NB4 (cell line): ENCODE measurements at places on chromosomes 2 and 18.

DNA sequence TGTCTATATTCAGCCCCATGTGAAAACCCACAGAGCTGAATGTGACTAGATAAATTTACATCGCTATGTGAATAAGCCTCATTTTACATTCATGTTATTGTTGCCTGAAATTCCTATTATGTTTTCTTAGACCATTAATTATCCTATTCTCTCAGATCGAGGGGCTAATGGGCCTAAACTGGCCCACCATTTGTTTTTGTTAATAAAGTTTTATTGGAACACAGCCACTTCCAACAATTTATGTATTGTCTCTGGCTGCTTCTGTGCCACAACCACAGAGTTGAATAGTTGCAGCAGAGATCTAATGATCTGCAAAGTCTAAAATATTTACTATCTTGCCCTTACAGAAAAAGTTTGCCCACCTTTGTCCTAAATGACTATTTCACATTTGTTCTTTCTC, 61.0 kb downstream of the KLHL14 start:
- no peak for DNase-seq

GRCh38 chr2:108813732-108814131, 27.2 kb downstream of the CCDC138 start:
- DNase-seq: no peak

GRCh38 chr18:3251963-3252277, 4.3 kb downstream of the MYL12A start:
- no peak for DNase-seq

- DNase-seq: no peak
These were observed 73.0 kb upstream of the TMEM17 start for GRCh38 chr2:62578803-62579640.

DNA sequence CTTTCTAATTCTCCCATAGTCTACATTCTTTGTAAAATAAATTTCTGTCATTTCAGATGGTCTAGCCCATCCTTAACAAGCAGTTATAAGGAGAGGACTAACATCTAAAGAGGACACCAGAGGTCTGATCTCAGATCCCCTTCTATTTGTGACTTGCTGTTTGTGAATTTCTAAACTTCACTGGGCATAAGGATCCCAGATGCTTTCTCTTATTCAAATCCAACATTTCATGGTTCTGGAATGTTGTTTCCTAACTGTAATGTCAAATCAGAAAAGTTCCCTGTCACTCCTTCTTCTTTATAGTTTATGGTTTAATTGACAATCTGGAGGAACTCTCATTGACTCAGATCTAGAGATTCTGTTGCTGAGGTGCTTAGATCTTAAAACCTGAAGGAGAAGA, 430.2 kb downstream of the MEIS1 start:
- no peak for DNase-seq

GRCh38 chr2:167980439-167980838, 267.0 kb downstream of the STK39 start:
- DNase-seq: no peak

DNA sequence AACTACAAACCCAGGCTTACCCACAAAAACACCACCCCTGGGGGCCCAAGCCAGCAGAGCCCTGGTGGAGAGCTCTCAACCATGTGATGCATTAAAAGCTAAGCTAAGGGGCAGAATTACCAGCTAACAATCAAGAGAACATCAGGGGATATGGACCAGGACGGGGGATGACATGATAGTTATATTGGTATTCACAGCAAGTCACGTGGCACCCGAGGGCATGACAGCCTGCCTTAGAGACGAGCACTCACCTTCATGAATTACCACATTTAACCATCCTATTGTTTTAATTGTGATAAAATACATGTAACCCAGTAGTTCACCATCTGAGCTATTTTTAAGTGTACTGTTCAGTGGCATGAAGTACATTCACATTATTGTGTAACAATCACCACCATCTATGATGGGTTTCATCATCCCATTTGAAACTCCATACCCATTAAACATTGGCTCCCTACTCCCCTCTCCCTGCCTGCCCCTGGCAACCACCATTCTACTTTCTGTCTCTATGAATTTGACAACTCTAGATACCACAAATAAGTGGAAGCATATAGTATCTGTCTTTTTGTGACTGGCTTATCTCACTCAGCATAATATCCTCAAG, 245.6 kb downstream of the ANAPC1 start:
- no peak for DNase-seq

DNA sequence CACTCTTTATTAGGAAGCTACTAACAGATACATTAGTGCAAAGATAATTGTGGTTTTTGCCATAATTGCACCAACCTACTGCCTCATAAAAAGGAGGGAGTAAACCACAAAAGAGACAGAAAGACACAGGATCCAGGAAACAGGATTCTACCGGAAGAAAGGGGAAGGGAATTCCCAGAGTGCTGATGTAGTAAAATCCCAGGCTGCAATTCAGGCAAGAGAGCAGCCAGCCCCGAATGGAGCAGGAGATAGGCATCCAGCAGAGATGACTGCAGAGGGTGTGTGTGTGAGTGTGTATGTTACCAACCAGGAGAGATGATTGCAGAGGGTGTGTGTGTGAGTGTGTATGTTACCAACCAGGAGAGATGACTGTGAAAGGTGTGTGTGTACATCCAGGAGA, 84.4 kb downstream of the KCNS3 start:
- no peak for DNase-seq

DNA sequence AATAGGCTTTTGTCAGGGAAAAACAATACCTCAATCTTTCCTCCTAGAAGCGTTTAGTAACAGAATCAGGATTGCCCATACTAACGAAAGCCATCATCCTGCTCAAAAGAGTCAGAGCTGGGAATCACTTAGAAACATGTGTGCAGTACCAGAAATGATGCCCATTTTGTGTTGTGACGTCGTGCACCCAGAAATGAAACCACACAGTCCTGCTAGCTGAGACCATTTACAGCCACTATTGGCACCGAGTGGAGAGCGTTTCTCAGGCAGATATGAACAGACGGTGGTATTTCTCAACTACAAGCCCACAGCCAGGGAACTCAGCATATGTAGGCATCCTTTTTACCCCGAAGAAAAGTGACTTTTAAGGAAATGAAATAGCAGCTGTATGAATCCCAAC, 284.3 kb upstream of the LRATD1 start:
- DNase-seq: peak; percentile 2

DNA sequence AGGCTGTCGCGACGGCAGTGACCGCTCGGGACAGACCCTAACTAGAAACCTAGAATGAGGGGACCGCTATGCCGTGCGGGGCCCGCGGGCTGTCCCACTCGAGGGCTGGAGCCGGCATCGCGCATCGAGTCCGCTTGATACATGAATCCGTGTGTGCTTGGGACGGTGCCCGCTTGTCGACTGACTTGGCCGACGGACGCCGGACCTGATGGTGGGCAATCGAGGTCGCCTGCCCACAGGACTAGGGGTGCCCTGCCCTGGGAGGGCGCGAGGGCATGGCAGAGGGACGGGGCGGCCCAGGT, 749 bp upstream of the PTMA start:
- peak; percentile 72 for DNase-seq

- no peak for DNase-seq
These were observed 292.6 kb downstream of the FSIP2 start for GRCh38 chr2:186031229-186031628.

GRCh38 chr18:24388957-24389356, 8.7 kb downstream of the OSBPL1A start:
- DNase-seq: no peak

GRCh38 chr2:4020153-4020552, 316.8 kb downstream of the DCDC2C start:
- no peak for DNase-seq

GRCh38 chr18:76882146-76882545, 59.8 kb downstream of the ZNF236 start:
- DNase-seq: no peak

- DNase-seq: no peak
These were observed 394.9 kb upstream of the ZEB2 start for GRCh38 chr2:144914622-144915318.

DNA sequence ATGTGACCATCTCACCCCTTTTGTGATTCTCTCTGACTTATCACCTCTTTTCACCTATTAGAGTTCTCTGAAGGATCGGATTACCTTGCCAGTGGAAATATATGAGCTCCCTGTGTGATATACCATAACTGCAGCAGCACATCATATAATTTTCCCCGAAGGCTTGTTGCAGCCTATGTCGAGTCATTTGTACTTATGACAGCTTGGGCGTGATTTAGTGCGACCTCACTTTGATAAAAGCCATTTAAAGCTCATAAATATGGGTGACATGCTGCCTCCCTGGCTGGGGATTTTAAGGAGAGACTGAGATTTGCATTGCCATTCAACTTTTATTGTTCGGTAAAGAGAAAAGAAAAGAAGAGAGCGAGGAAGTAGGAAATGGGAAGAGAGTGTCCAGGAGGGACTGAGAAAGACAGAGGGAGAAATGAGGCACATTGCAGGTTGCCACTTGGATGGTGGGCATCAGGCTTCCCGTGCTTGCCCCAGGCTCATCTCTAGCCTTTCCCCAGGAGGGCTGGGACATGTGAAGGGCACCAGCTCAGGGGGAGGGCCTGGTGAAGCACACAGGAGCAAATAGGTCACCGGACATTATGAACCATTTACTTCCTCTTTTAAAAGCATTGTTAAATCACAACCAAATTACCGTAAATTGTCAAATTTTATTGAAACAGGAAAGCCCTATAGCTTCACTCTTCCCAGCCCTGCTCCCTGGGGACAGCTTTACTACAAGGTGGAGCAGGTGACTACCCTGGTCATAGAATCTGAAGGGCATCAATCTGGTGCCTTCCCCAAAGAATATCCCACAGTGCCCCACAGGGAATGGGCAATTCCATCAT, 161.3 kb downstream of the SETBP1 start:
- DNase-seq: no peak

GRCh38 chr2:162118166-162119031, 33.6 kb downstream of the GCG start:
- no peak for DNase-seq

- DNase-seq: no peak
These were observed 387.3 kb downstream of the STK39 start for GRCh38 chr2:167860082-167860481.
